ENCODE measurements at places on chromosomes 2 and 18. TPM values are rescaled to one million over a fixed set of nuclear protein-coding genes. Genes with fewer than 3 reads are reported as not detected.
A peak's percentile ranks its signal among the peaks of the same experiment; 100 is the strongest.

DNA sequence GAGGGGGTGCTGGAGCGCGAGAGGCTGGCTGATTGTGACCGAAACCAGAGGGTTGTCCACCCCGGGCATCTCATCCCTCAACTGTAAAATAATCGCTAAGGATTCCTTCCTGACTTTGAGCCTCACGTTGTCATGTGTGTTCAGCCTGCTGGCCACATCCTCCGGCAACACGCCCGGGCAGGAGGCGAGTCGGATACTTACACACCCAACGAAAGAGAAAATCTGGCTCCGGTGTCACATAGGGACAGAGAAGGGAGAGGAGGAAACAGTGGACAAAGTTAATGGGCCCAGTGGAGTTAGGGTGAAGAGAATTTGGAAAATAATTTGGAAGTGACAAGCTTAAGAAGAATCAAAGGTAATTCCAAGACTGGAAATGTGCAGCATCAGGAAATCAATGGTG lies 2.4 kb downstream of the TLX2 start:
- DNase-seq = no peak

GRCh38 chr2:237638176-237638575 lies 10.8 kb downstream of the LRRFIP1 start:
- DNase-seq = no peak

The UGT1A5 gene
- not detected for total RNA-seq

GRCh38 chr18:3603421-3604234 lies 153.7 kb downstream of the TGIF1 start:
- peak; percentile 97 for DNase-seq

The TNFRSF11A gene
- 0.75 TPM for total RNA-seq

DNA sequence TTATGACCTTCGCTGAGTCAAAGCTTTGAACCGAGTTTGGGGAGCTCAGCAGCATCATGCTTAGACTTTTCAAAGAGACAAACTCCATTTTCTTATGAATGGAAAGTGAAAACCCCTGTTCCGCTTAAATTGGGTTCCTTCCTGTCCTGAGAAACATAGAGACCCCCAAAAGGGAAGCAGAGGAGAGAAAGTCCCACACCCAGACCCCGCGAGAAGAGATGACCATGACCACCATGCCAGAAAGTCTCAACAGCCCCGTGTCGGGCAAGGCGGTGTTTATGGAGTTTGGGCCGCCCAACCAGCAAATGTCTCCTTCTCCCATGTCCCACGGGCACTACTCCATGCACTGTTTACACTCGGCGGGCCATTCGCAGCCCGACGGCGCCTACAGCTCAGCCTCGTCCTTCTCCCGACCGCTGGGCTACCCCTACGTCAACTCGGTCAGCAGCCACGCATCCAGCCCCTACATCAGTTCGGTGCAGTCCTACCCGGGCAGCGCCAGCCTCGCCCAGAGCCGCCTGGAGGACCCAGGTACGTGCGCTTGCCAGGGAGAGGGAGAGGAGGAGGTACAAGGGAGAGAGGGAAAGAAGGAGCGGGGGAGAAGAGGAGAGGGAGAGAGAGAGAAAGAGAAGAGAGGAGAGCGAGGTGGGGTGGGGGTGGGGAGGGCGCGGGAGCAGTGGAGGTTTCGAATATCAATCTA lies at the start of gene DLX1:
Gene DLX1, plus strand, starts transcription at position 48 of the 700 bp plus-strand sequence. Its CDS starts 171 bp downstream, at position 219.
- DNase-seq = no peak

- DNase-seq = peak; percentile 69
These were observed 5.9 kb downstream of the SCYGR4 start for GRCh38 chr2:227623226-227623625.

Measured in astrocyte (in vitro differentiated cells and primary cell).